ENCODE measurements at places on chromosomes 13 and 19.

DNA sequence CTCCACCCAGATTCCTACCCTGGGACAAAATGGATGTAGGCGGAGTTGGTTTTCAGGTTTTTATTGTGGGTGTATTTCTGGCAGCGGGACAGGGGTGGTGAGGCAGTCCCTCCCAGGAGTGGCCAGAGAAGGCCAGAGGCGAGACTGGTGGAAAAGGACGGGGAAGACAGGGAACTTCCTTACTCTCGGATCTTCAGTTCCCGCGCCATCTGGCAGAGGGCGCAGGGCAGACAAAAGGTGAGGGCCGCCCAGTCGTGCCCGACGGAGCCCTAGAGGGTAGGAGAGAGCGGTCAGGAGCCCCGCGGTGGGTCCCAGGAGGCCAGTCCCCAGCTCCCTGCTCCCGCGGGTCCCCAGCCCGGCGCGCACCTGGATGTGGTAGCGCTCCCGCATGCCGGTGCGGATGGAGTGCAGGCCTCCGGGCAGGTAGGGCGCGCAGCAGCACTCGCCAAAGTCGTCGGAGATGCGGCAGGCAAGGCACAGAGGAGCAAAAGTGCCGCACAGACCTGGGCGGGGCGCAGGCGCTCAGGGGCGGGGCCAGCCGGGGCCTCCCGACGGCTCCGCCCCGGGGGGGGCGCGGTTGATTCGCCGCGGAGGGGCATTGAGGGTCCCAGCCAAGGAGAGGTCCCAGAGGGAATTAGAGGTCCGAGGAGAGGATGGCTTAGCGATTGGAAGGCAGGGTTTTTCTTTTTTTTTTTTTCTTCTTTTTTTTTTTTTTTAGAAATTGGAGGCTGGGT lies 3.0 kb downstream of the CNFN start:
- DNase-seq = peak; percentile 64

GRCh38 chr13:85314686-85315085 lies 484.5 kb downstream of the SLITRK6 start:
- no peak for DNase-seq

GRCh38 chr13:83221813-83222241 lies 660.4 kb downstream of the SLITRK1 start:
- DNase-seq = peak; percentile 76

- DNase-seq = peak; percentile 77
Observed at GRCh38 chr19:33064458-33064791, 263 bp downstream of the RHPN2 start.

GRCh38 chr19:11168568-11168967 lies 13.0 kb upstream of the SPC24 start:
- DNase-seq = no peak

GRCh38 chr19:3610745-3611717 lies 4.4 kb upstream of the TBXA2R start:
- DNase-seq = no peak

- peak; percentile 15 for DNase-seq
Observed at GRCh38 chr19:12521996-12522395, 29.3 kb downstream of the ZNF564 start.

DNA sequence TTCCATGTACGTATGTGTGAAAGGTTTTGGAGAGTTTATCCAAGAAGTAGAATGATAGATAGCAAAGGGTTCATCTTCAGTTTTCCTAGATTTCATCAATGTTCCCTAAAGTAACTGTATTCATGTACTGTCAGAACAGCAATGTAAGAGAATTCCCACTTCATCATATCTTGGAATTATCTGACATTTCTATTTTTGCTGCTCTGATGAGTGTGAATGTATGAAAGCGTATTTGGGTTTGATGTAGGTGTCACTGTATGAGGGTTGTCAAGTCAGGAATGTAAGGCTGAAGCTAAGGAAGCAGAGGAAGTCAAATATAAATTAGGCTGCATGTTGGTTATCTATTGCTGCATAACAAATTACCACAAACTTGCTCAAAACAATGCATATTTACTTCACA lies 7.2 kb upstream of the KATNAL1 start:
- no peak for DNase-seq

- DNase-seq = no peak
Observed at GRCh38 chr19:55015126-55015525, 22.9 kb downstream of the GP6 start.

GRCh38 chr13:97492684-97493371 lies 58.9 kb downstream of the RAP2A start:
- DNase-seq = no peak

DNA sequence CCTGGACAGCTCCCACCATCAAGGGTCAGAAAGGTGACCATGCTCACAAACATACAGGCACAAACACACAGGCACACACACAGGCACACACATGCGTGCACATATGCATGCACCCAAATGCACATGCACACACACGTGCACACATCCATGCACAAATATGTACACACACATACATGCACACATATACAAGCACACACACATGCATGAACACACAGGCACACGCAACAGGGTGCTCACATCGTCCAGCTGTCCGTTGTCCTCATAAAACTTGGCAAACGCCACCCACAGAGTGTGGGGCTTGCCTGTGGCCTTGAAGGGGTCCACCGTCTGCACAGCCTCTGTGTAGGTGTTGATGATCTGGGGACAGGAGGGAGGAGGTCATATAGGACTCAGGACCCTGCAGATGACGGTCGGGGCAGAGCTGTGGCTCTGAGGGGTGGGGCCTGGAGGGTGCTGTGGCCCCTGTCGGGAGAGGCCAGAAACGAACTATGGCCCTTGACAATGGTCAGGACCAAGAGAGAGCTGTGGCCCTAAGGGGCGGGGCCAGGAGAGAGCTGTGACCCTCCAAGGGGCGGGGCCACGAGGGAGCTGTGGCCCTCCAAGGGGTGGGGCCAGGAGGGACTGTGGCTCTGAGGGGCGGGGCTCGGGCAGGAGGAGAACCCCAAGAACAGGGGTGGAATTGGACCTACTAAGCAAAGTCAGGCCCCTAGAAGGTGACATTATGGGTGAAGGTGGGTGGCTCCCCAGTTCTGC lies 6.2 kb downstream of the XAB2 start:
- no peak for DNase-seq

GRCh38 chr13:106480351-106480910 lies 55.0 kb downstream of the EFNB2 start:
- DNase-seq = no peak

DNA sequence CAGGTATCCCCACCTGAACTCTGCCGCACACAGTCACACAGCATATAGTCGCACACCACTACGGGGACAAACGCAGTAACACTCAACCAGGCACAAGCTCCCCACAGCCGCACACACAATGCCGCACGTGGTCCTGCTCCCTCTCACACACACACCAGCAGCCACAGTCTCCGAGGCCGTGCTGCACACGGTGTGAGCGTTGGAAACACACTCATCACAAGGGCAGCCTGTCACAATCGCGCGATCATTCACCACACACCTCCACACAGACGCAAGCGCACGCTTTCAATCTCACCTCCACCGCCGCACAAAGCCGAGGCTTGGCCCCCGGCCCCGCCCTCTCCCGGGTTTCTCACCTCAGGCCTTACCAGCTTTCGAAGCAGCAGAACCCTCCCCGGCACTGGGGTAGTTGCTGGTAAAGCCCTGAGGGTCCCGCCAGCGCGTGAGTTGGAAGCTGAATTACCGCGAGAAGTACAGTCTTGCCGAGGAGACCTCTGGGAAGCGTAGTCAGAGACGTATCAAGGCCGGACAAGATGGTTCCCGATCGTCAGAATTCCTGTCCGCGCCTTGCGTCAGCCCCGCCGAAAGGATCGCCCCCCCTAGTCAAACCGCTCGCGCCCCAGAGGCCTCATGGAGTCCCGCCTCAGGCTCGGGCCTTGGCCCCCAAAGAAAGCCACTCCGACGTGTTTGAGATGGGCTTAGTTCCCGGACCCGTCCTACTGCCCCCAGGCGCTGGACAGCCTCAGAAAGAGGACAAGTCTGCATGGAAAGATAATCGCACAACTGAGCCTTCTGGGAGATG lies at the start of gene ZNF566:
TSS of gene ZNF566 (minus strand) at position 444 of the 802 bp plus-strand sequence. CDS start 13,004 bp downstream, outside the sequence.
- DNase-seq = peak; percentile 48

GRCh38 chr13:55815458-55816033 lies 1325.2 kb upstream of the PRR20A start:
- no peak for DNase-seq

- no peak for DNase-seq
Observed at GRCh38 chr19:47104680-47105079, 8.9 kb downstream of the ZC3H4 start.

- no peak for DNase-seq
Observed at GRCh38 chr13:36430247-36431203, 1.8 kb upstream of the CCNA1 start.

GRCh38 chr19:32798201-32798600 lies 71.4 kb downstream of the SLC7A9 start:
- no peak for DNase-seq

- DNase-seq = no peak
Observed at GRCh38 chr13:101346161-101346560, 70.1 kb downstream of the NALCN start.

DNA sequence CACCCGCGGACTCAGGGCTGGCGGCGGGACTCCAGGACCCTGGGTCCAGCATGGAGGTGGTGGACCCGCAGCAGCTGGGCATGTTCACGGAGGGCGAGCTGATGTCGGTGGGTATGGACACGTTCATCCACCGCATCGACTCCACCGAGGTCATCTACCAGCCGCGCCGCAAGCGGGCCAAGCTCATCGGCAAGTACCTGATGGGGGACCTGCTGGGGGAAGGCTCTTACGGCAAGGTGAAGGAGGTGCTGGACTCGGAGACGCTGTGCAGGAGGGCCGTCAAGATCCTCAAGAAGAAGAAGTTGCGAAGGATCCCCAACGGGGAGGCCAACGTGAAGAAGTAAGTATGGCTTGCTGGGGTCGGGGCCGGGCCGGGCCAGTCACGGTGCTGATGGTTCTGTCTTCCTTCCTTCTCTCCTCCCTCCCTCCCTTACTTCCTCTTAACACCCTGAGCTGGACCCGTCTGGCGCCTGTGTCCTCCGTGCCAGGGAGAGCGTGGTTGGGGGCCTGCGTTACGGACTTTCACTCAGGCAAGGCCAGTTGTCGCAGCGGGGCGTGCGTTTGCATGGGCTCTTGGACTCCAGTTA lies 1.4 kb downstream of the STK11 start:
- DNase-seq = peak; percentile 43

GRCh38 chr19:31149441-31149941 lies 199.7 kb downstream of the TSHZ3 start:
- DNase-seq = no peak

DNA sequence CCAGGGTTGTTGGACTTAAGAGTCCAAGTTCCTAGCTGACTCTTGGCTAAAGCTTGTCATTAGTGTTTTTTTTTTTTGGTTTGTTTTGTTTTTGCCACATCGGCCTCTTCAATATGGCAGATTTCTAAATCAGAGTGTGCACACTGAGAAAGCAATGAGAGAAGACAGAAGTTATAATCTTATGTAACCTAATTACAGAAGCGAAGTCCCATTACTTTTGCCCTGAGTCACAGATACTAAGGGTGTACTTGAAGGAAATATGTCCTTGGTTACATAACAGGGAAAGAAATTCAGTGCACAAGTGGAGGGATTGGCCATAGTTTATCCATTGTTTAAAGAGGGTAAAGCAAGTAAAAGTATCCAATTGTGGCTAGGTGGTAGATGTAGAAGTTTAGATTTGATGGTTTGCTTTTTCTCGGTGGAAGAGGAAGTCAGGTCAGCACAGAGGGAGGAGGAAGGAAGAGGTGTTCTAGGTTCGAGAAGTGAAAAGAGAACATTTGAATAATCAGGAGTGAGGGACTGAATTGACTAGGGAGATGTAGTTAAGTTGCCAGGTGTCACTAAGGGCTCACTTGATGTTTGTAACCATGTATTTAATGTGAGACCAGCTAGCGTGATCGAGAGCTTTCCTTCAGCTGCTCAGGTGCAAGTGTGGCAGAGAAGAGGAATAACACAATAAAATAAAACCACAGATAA lies 12.2 kb downstream of the GTF2F2 start:
- no peak for DNase-seq

DNA sequence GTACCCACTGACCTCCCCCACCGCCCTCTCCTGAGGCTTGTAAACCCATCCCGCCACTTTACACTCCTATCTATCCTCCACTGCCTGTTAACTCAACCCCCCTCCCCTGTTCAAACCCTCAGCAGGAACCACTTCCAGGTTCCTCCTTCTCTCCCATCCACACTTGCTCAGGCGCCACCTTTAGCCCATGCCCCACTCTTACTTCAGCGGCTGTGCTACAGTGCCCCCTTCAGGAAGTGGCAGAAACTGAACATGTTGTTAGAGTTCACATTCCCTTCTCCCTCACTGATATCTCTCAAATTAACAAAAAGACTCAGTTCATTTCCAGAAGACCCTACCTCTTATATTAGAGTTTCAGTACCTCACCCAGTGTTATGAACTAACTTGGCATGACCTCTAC lies 49.4 kb downstream of the ZNF91 start:
- DNase-seq = no peak

DNA sequence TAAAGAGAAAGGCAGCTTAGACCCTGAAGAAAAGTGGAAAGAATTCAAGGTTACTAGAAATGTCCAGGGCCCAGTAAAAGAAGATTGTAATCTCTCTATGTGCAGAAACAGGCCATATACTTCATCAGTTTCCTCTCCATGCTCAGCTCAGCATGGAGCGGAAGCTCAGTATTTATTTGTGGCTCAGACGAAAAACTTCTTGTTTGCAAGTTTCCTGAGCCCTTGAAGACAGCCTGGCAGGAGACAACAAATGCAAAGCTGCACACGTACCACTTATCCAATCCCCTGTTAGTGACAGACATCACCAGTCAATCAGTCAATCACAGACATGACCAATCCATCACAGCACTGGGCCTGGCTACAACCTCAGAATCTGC lies 8.1 kb upstream of the KLF2 start:
- DNase-seq = no peak

GRCh38 chr13:48220592-48220980 lies 12.4 kb upstream of the ITM2B start:
- no peak for DNase-seq

- DNase-seq = peak; percentile 78
Observed at GRCh38 chr19:44951179-44952159, 3.7 kb upstream of the CLPTM1 start.

DNA sequence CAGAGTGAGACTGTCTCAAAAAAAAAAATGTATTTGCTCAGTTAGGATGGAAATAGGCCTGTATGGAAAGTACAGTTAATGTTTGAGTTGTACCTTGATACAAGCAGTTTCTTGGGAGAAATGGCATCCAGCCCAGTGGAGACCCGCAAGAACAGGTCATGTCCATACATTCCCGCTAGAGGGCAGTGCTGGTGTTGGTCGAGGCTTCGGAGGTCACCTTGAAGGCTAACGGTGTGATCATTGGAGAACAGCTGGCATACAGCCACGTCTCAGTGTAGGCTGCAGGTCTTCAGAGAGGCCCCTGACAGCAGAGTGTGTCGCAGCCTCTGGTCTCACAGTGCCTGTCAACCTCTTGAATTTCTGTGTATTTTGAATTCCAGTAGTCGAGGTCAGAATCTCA lies 7.5 kb downstream of the ZNF610 start:
- peak; percentile 15 for DNase-seq

Data from MM.1S (cell line).